ENCODE measurements at places on chromosomes 2 and 18.

DNA sequence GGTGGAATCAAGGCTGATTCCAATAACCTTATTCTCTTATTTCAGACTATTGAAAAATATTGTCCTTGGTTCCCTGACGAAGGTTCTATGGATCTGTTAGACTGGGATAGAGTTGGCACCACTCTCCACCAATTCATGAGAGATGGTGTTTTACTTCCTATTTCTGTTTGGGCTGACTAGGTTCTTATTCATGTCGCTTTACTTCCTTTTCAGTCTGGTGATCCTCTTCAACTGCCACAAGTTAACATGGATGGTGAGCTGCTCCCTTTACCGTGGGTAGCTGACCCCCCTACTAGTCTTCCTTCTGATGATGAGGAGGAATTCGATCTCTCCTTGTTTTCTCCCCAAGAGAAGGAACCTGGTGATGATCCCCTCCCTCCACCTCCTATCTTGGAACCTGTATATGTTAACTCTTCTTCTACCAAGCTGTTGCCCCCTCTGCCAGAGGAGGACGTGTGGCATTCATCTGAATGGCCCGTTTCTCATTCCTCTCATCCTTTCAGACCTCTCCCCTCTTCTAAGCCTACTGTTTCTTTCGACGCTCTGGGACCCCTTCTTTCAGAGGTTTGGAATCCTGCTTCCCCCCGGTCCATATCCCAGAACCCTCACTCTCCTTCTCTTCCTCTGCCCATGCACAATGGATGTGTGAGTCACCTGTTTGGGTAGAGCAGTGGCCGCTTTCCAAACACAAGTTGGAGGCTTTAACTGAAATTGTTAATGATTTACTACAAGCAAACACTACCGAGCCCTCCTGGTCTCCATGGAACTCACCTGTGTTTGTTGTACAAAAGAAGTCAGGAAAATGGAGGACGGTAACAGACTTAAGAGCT is 13.5 kb upstream of the CNOT11 start:
- no peak for DNase-seq

DNA sequence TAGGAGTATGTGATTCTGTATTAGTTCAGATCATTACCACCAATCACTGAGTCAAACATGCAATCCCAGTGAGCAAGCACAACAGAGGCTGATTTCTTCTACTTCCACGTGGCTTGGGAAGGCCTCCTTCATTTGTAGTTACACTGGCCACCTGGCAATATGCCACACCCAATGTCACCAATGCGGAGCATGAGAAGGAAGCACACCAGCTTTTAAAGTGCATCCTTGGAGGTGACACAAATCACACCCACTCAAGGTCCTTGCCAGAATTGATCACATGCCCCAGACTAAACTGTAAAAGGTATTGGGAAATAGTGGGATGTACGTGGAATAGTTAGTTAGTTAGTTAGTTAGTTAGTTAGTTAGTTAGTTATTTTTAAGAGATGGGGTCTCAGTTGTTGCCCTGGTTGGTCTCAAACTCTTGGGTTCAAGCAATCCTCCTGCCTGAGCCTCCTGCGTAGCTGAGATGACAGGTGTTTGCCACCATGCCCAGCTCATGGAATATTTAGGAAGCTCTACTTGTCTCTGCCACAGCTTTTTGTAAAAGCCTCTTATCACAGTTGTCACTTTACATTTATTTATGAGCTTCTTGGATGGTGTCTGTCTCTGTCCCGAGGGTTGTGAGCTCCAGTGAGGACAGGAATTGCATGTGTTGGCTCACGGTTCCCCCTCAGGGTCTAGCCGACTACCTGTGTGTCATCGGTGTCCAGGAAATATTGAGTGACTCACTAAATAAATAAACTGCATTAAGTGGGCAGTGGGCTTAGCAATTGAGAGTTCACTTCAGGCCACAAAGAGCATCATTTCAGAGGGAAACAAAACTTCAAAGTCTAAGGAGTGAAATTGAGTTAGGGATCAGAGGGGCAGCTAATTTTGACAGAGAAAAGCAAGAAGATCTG is 28.1 kb upstream of the CAB39 start:
- no peak for DNase-seq

DNA sequence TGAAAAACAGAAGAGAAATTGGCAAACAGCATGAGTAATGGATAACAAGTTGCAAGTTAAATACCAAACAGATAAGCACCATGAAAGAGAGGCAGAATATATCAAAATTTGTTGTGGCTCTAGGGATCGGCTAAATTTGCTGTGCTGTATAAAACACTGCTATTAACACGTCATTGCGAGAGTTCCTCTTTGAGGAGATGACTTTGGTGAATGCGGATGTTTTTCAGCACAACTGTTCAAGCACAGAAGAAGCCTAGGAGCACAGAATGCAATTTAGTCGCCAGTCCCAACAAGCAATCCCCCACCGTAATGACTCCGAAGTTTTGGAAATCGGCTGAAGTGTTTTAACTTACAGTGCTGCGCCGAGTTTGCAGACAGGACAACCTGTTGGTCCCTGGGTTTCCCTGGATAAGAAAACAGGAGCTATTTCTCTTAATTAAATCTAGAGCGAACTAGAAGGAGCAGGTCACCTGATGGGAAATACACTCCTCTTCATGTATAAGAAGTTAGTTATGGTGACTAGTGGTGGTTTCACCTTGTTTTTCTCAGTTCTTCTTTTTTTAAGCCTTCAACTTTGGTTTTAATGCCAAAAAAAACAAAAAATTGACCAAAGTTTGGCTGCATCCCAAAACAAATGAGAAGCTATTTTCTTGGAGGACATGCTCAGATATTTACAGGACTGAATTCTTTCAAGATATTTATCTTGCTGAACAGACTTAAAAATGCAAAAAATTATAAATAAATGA is 454.1 kb upstream of the SALL3 start:
- DNase-seq = no peak

DNA sequence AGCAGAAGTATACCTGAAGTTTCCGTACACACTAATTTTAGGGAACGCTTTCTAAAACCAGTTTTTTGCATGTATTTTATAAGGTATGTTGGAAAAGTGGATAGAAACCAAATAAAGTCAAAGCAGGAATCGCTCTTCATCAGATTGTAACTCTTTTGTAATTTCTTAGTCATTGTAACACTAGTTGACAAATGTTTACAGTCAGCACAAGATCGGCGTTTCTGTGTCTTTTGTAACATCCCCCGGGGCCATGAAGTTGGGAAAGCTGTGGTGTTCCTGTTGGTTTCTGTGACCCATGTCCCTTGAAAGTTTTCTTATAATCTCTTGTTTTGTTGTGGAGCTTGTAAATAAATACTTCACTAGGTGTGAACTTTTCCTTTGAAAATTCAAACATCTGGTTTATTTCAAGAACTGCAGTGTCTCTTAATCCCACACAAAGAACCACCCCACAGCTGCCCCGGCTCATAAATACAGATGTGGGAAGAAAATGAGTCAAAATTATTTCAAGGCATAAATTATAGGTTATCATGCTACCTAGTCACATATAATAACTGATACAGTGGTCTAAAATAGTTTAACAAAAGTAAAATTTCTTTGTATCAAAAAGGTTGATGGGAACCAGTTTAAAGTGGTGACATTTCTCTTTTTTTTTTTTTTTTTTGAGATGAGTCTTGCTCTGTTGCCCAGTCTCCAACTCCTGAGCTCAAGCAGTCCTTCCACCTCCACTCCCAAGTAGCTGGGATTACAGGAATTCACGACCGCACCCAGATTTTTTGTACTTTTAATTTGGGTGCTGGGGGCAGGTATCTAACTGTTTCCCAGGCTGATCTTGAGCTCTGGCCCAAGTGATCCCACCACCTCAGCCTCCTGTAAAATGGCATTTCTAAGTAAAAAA is 751 bp upstream of the NMI start:
- no peak for DNase-seq

DNA sequence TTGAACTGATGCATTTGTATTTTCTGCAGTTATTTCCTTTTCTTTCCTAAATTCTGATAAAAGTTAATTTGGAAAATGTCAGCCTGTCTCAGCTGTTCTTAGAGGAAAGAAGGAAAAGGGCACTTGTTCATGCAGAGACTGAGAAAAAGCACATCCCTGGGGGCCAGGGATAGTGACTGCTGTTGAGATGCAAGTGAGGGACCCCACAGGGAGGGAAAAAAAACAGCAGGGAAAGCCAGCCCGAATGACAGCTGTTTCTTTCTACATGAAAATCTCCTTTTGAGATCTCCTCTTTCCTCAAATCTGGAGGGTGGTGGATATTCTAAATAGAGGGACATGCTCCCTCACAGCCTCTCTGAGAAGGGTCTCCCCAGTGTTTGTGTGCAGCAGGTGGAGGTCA is 14.0 kb upstream of the MTA3 start:
- DNase-seq = no peak

DNA sequence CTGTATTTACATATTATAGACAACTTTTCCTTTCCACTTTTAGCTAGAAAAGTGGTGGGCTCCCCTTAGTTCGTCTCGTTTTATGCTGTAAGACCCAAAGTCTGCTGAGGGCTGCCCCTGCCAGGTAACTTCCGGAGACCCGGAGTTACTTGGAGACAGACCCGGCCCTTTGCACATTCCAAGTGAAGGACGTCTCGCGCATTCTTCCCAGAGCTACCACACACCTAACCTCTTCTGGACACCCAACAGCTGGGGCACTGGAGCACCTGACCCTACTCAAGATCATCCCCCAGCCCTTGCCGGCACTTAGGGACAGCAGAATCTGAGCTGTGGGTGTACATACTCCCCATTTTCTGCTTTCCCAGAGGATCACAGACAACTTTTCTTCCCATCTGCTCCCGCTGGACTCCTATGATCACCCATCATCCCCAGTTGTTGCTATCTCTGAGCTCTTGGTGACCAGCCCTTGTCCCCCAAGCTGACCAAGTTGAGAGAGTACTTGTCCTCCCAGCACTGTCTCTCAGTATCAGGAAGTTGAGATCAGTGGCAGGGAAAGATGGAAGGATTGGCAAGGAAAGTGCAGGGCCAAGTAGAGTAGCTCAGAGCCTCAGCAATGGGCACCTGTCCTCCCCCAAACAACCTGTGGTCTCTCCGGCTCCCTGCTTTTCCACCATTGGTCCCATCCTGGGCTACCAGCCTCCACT is 8.4 kb upstream of the SATB2 start:
- no peak for DNase-seq

GRCh38 chr18:23101861-23102432 is 33.3 kb upstream of the CABLES1 start:
- DNase-seq = no peak

DNA sequence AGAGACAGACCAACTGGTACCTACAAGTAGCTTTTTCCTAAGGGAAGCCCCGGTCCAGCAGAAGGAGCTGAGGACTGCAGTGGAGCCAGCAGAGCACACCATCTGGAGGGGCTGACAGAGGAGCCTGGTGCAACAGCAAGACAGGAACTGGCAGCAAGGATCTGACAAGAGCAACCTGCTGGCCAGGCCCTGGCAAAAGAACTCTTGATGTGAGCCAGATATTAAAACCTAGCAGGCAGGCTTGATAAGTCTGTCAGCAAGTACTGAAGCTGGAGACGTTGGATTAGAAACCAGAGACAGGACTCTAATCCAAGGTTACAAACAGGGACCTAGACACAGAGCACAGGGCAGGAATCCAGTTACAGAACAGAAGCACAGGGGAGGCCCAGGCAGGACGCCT is 260.7 kb upstream of the MGAT5 start:
- DNase-seq = no peak

- DNase-seq = peak; percentile 77
These were observed 170.0 kb downstream of the DNAH7 start for GRCh38 chr2:195898505-195899191.
